ENCODE measurements at places on chromosomes 4 and X. TPM values are rescaled to one million over a fixed set of nuclear protein-coding genes. Genes with fewer than 3 reads are reported as not detected.

PAGE2B gene
- total RNA-seq = not detected

DUSP9 gene
- 1.3 TPM for total RNA-seq

STK26 gene
- 41.1 TPM for total RNA-seq

DRP2 gene
- total RNA-seq = 0.80 TPM

TLR1 gene
- total RNA-seq = 3.0 TPM

GABRE gene
- total RNA-seq = 24.5 TPM

RBMXL3 gene
- total RNA-seq = not detected

OSTC gene
- total RNA-seq = 61.7 TPM

HPSE gene
- total RNA-seq = 6.6 TPM

NAP1L2 gene
- not detected for total RNA-seq

SYNPO2 gene
- 0.87 TPM for total RNA-seq

SERPINA7 gene
- not detected for total RNA-seq

USP17L30 gene
- total RNA-seq = not detected

AMBN gene
- total RNA-seq = not detected

STPG2 gene
- not detected for total RNA-seq

STOX2 gene
- total RNA-seq = 4.5 TPM

HELT gene
- not detected for total RNA-seq

SSX3 gene
- total RNA-seq = not detected

ASB5 gene
- not detected for total RNA-seq

HNRNPH2 gene
- 61.0 TPM for total RNA-seq

TRPC5OS gene
- total RNA-seq = not detected

SPANXN4 gene
- total RNA-seq = not detected

MAGEA2 gene
- 18.7 TPM for total RNA-seq

RIPPLY1 gene
- not detected for total RNA-seq

RGS12 gene
- total RNA-seq = 36.6 TPM

HPGD gene
- total RNA-seq = 0.96 TPM

ZAR1 gene
- not detected for total RNA-seq

TEX13D gene
- not detected for total RNA-seq

IL2RG gene
- total RNA-seq = not detected

CCDC110 gene
- total RNA-seq = 2.1 TPM

DNAAF6 gene
- total RNA-seq = not detected

SYN1 gene
- not detected for total RNA-seq

CFAP299 gene
- not detected for total RNA-seq

SRPX gene
- total RNA-seq = not detected

NPY2R gene
- not detected for total RNA-seq

GPR173 gene
- 7.0 TPM for total RNA-seq

CXCL6 gene
- not detected for total RNA-seq

MYOZ2 gene
- not detected for total RNA-seq

MMRN1 gene
- not detected for total RNA-seq

CT47B1 gene
- total RNA-seq = not detected

BEND2 gene
- total RNA-seq = not detected

IL13RA1 gene
- total RNA-seq = 106 TPM

PNMA5 gene
- total RNA-seq = not detected

SLC34A2 gene
- total RNA-seq = not detected

ELF4 gene
- 60.3 TPM for total RNA-seq
